Stimulated activated CD8-positive, alpha-beta memory T cell treated with anti-CD3 and anti-CD28 coated beads, Interleukin-15, amount 100 ng/mL, for 1 hour (primary cell): ENCODE measurements at places on chromosomes 4 and X.

GRCh38 chrX:11185861-11186260, 74.7 kb downstream of the HCCS start:
- no peak for DNase-seq

GRCh38 chr4:137609718-137610430, 77.6 kb upstream of the PCDH18 start:
- DNase-seq: no peak

DNA sequence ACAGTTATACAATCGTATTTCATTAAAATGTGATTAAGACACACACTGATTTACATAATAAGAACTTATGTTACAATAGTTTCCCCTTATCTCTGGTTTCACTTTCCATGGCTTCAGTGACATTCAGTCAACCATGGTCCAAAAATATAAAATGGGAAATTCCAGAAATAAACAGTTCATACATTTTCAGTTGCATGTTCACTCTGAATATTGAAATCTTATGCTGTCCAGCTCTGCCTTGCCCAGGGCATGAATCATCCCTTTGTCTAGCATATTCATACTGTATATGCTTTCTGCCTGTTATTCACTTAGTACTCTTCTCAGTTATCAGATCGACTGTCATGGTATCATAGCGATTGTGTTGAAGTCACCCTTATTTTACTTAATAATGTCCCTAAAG, 173.8 kb upstream of the DCAF12L2 start:
- DNase-seq: no peak

DNA sequence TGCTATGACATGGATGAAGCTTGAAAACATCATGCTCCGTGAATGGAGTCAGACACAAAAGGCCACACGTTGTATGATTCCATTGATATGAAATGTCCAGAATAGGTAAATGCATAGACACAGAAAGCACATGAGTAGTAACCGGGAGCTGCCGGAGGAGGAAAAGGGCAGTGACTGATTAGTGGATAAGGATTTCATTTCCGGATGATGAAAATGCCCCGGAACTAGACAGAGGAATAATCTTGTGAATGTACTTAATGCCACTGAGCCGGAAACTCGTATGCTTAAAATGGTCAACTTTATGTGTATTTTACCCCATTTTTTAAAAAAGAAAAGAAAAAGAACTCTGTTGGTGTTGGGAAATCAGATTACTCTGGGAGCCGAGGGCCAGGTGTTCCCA, 112.7 kb upstream of the FAM9B start:
- no peak for DNase-seq

DNA sequence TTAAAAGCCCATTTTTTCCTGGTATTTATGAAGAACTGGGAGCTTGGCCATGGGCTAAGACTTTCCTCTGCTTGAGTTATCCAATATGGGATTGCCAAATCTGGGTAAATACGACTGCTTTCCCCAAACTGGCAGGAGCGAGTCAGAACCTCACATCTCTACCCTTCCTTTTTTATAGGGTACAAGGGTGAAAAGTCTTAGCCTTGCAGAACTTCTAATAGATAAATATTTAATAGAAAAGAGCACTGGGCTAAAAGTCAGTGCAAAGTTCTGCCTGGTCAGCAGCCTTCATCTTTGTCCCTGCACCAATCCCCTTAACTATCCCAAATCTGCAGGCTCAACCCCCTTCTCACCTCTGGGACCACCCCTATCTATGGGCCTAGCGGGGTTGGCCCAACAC, 61.6 kb upstream of the ACSL1 start:
- DNase-seq: no peak
